ENCODE measurements at places on chromosomes 1 and 21.

DNA sequence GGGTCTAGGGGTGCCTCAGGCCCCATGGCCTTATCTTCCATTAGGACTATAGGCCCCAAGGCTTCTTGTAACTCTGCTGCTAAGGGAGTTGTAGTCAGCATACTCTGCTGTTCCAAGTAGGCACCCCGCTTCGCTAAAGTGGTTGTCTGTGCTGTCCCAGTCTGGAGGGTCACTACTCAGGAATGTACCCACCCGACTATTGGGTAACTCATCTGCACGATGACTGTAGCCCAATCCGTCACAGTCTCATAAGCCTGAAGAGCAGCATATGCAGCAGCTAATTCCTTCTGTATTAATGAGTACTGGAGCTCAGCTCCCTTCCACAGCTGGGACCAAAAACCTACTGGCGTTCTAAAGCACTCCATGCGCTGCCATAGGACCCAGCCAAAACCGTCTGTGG, 111.0 kb downstream of the GDAP2 start:
- DNase-seq = no peak

DNA sequence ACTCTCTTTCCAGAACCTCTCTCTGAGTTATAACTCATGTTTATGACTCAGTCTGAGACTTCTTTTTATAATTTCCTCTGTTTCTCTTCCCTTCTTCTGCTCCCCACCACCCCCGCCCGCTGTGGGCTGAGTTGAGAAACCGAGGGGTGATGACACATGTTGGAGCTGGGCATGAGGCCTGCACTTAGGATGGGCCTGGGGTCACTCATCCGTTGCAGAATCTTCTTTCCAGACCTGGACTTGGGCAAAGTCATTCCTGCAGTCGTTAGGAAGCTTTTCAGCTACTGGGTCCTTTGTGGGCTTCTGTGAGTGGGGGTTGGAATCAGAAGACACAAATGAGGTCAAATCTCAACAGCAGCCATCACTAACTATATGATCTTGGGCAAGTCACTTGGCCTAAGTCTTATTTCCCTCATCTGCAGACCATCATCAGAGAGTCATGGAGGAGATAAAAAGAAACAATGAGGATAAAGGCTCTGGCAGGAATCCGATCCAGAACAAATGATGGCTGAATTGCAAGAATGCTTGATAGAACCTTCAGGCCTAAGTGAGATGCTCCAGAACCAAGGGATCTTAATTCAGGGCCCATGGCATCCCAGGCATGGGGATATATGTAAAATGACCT, 53.4 kb downstream of the RPS6KA1 start:
- no peak for DNase-seq

GRCh38 chr1:99534638-99534930, 111.3 kb upstream of the PALMD start:
- DNase-seq = no peak

DNA sequence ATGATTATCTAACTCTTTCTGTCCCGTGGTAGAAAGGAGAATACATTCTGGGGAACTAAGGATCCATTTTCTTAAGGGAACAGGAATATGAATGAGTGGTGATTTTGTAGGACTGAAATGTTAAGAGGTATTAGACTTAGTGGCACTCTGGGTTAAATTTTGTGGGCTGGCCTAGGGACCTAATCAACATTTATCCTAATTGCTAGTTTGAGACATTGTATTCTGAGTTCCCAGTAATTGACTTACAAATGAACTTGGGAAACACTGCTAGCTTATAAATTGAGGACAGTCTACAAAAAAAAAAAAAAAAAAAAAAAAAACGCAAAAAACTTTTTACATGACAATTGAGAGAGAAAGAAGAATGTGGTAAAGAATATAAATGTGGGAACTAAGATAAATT, 136.6 kb upstream of the ZP4 start:
- no peak for DNase-seq

DNA sequence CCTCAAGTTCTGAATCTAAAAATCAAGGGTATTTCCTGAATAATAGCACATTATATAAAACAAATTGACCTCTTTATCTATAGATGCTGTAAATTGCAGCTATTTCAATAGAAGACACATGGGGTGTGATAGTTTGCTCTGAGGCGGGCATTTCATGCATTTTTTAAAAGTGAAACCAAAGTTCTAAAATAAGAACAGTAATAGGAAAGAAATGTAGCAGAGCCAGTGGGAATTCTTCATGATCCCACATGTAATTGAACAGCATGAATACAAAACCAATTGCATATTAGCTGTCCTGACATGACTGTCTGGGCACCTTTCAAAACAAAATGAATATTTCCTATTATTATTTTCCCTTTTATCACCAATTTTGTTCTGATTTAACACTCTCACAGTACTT, 85.0 kb downstream of the RGS21 start:
- no peak for DNase-seq

Data from SK-N-DZ (cell line).